Skeletal muscle cell (primary cell): ENCODE measurements at places on chromosomes 1 and 21.
A peak's percentile ranks its signal among the peaks of the same experiment; 100 is the strongest.

GRCh38 chr1:159067699-159068621 is 8.6 kb downstream of the AIM2 start:
- no peak for DNase-seq

GRCh38 chr21:14589855-14590563 is 43.9 kb upstream of the SAMSN1 start:
- DNase-seq = no peak

- no peak for DNase-seq
Measured at GRCh38 chr1:70426154-70427131, 15.4 kb downstream of the CTH start.

GRCh38 chr1:196459383-196459782 is 148.9 kb downstream of the KCNT2 start:
- DNase-seq = no peak

- DNase-seq = no peak
Measured at GRCh38 chr1:60222360-60223115, 149.0 kb upstream of the C1orf87 start.

DNA sequence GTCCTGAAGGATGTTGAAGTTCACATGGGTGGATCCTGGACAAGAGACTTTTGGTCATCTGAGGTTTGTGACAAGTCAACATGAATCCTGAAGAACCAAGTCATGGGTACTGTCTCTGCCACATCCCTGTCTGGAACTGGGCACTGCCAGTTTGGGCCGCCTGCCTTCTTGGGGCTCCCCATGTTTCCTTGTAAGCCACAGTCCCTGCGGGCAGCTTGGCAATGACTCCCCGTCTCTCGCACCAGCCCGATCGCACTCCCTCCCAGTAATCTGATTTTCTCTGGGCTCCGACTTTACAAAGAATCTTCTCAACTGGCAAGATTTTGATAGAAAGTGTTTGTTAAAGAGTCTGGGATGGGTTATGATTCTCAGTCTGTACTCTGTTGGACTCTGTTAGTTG is 80.4 kb downstream of the DDX20 start:
- no peak for DNase-seq

DNA sequence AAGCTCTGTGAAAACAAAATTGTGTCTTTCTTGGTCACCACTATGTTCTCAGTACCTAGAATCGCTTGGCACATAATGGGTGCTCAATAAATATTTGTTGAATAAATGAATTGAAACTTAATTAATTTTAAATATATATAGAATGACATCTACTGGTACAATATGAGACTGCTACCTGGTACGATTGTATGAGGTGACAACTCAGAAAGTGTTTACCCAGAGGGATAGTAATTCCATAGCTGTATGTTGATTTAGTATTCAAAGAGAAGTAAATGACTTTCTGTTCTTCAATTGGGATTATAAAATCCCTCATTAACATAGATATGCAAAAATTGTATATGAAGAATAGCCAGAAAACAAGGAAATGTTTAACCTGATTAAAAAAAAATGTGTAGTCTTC is 128.7 kb downstream of the RPS6KC1 start:
- no peak for DNase-seq

DNA sequence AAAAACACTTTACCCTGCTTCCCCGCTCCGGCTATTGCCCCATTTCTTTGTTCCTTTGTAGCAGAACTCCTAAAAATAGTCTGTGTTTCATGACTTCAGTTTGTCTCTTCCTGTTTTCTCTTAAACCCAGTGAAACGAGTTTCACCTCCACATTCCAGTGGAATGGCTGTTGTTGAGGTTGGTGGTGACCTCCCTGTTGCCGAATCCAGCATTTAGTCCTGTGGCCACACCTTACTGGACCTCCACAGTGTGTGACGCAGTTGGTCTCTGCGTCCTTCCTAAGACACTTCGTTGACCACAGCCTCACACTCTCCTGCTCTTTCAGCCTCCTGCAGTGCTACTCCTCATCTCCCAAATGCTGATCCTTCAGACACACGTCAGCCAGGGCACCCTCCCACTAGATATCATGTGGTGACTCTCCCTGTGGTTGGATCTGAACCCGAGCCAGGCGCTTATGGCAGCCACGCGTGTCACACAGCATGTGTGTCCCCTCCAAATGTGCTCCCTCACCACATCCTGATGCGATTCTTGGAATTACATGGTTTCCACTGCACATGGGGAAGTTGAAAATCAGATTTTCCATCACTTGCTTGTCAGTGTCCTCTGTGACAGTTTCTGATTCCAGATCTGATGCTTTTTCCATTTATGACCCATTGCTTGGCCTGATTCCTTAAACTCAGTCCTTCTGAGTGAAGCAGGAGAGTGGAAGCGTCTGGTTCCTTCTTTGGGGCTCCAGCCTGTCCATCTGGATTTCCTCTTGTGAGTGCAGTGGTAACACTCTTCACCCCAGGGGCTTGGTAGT is 99.1 kb upstream of the ARTN start:
- DNase-seq = no peak

DNA sequence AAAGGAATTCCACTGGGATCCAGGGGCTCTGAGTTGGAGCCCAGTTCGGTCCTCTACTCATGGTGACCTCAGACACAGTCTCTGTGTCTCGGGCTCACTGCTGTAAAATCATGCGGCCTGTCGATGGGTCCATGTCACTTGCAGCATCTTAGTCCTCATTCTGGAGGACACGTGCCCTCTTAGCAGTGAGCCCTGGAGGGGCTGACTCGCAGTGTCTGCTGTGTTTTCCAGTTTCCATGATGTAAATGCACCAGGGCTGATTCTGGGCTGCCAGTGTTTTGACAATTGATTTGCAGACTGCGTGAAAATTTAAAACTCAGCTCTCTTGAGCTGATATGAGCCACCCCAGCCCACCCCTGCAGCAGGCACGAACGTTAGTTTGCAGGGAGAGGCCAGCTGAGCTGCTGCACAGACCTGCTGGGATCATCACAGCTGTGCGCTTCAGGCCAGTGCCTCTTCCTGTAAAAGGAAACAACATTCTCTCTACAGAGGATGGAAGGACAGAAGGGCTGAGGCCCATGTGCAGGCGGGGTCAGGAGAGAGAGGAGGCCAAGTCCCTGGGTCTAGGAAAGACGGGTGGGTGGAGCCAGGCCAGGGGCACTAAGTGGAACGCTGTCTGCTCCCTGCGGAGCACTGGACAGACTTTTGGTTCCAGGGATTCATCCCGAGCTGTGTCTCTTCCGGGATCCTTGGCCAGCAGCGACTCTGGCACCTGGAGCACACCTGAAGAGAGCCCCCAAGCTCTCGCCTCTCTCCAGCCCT is 42.6 kb downstream of the RSPH1 start:
- no peak for DNase-seq

DNA sequence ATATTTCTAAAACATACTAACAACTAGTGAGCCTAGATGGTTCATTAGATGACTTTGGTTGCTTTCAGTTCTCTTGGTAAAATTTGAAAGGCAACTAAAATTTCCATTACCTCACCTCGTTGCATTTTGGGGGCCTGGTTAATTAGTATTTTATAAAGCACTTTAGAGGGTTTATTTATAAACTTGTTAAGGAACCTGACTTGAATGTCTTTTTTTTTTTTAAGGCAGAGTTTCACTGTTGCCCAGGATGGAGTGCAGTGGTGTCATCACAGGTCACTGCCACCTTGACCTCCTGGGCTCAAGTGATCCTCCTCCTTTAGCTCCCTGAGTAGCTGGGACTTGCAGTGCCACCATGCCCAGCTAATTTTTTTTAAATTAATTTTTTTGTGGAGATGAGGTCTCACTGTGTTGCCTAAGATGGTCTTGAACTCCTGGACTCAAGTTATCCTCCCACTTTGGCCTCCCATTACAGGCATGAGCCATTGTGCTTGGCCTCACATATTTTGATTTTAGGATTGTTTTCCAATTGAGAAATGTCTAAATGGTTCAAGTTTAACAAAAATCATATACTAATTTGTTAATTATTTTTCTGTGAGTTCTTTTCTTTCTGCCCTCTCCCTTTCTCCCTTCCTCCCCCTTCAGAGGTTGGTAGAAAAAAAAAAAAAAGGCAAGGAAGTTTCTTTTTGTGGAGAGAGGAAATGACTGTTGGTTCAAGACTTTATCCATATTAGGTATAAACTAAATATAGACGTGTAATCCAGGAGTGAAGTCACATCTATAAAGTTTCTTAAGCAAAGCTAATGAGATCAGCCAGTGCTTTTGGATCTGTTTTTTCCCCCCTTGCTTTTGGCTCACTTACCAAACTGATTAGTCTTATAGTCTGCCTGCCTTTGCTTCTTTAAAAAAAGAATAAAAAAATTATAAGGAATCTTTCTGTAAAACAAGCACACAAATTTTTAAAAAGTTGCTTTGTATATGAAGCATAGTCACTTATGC is 24.7 kb downstream of the CLIC4 start:
- DNase-seq = peak; percentile 89

DNA sequence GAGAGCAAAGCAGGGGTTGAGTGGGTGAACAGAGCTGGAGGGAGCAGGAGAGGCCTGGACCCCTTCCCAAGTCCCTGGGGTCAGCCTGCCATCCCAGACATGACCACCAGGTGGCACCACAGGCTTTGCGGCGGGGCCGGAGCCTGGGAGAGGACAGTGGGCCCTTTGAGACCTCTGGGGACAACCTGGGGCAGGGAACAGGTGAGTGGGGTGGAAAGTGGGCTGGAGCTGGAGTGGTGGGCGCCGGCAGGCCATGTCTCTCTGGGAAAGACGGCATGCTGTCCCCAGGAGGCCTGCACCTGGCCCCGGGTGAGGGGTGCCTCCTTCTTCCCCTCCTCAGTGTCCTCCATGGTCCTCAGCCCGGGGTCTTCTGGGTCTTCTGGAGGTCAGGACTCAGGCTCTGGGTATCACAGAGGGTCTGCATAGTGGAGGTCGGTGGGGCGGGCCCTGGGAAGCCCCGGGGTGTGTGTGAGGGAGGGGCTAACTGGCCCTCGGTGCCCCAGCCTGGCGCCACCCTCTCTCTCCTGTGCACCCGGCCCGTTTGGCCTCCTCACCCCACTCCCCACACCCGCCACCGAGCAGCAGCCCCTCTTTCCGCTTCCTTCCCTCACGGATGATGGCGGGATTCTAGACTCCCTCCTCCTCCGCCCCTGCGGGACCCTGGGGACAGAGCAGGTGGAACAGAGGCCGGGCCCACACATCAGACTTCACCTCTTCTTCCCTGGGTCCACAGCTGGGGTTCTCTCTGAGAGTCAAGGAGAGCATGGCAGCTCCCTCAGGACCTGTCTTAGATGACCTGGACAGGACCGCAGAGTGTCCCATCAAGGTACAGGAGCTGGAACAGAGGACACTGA is 28.5 kb upstream of the PKP1 start:
- no peak for DNase-seq

- no peak for DNase-seq
Measured at GRCh38 chr1:32063261-32063681, 9.5 kb upstream of the TMEM39B start.
